Smooth muscle cell of trachea (primary cell): ENCODE measurements at places on chromosomes 12 and 14. TPM values are rescaled to one million over a fixed set of nuclear protein-coding genes. Genes with fewer than 3 reads are reported as not detected.

TMBIM4 gene
- 65.8 and 122 TPM in 2 replicates for total RNA-seq

SMCO2 gene
- total RNA-seq = 0.15 and 0.17 TPM in 2 replicates

P2RX7 gene
- total RNA-seq = 3.8 and 4.6 TPM in 2 replicates

PRR4 gene
- total RNA-seq = 0.73 and 3.0 TPM in 2 replicates

CPSF2 gene
- total RNA-seq = 39.5 and 64.0 TPM in 2 replicates

UNC79 gene
- under 0.01 and 0.33 TPM in 2 replicates for total RNA-seq

CD9 gene
- total RNA-seq = 475 and 569 TPM in 2 replicates

LUM gene
- total RNA-seq = 202 and 375 TPM in 2 replicates

KRT72 gene
- total RNA-seq = not detected in 2 replicates

YBX3 gene
- 80.9 and 140 TPM in 2 replicates for total RNA-seq

BCL11B gene
- total RNA-seq = under 0.01 TPM in 1 of 2 replicates, not detected in the other

RPGRIP1 gene
- total RNA-seq = not detected in 2 replicates

DEGS2 gene
- total RNA-seq = under 0.01 and 1.5 TPM in 2 replicates

NTS gene
- total RNA-seq = 0.50 and 1.2 TPM in 2 replicates

ANO2 gene
- total RNA-seq = 0.44 TPM in 1 of 2 replicates, not detected in the other

GTF2A1 gene
- 26.3 and 29.5 TPM in 2 replicates for total RNA-seq

KLRD1 gene
- total RNA-seq = 0.15 and 0.66 TPM in 2 replicates

SAMD15 gene
- total RNA-seq = 1.2 and 3.3 TPM in 2 replicates

CPNE6 gene
- total RNA-seq = not detected in 2 replicates

DIO2 gene
- total RNA-seq = 6.0 and 16.1 TPM in 2 replicates

FBRSL1 gene
- total RNA-seq = 2.8 and 3.6 TPM in 2 replicates
